ENCODE measurements at places on chromosomes 7 and 10.

DNA sequence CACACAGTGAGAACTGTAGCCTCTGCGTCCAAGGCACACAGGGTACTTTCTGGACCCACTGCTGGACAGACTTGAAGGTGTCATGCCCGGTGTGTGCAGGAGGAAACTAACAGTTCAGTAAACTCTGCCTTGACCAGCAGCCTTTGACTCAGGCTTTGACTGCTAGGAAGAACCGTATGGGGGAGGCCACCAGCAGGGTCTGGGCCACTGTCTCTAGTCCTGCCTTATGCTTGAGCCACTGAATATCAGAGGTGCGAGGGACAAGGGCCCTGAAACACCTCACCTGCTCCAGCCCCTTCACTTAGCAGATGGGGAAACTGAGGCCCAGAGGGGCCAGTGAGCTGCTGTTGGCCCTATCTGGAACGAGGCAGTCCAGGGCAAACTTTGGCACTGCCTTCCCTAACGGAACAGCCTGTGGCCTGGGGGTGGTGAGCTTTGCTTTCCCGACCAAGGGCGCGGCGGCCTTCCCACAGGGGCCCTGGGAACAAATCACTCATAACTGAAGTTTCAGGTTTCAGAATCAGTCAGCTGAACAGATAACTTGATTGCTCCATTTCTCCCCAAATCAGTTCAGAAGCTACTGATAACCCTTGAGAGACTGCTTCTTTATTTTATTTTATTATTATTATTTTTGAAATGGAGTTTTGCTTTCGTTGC is 130.0 kb downstream of the FAM53B start:
- DNase-seq = peak; percentile 73

GRCh38 chr10:63027531-63027930 is 105.6 kb upstream of the NRBF2 start:
- no peak for DNase-seq

DNA sequence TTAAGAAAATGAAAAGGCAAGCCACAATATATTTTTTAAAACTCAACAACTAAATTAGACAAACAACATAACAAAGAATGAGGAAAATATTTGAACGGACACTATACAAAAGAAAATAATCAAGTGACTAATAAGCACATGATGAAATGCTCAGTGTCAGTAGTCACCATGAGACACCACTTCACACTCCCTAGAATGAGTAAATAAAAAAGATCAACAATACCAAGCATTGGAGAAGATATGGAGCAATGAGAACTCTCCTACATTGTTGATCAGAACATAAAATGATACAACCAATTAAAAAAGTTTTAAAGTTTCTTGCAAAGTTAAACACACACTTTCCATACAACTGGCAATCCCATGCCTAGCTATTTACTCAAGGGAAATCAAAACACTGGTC is 222.2 kb downstream of the C7orf25 start:
- DNase-seq = no peak

- DNase-seq = no peak
Measured at GRCh38 chr10:46542567-46543465, 13.6 kb downstream of the GPRIN2 start.

GRCh38 chr10:3469639-3470020 is 297.0 kb upstream of the PITRM1 start:
- no peak for DNase-seq

DNA sequence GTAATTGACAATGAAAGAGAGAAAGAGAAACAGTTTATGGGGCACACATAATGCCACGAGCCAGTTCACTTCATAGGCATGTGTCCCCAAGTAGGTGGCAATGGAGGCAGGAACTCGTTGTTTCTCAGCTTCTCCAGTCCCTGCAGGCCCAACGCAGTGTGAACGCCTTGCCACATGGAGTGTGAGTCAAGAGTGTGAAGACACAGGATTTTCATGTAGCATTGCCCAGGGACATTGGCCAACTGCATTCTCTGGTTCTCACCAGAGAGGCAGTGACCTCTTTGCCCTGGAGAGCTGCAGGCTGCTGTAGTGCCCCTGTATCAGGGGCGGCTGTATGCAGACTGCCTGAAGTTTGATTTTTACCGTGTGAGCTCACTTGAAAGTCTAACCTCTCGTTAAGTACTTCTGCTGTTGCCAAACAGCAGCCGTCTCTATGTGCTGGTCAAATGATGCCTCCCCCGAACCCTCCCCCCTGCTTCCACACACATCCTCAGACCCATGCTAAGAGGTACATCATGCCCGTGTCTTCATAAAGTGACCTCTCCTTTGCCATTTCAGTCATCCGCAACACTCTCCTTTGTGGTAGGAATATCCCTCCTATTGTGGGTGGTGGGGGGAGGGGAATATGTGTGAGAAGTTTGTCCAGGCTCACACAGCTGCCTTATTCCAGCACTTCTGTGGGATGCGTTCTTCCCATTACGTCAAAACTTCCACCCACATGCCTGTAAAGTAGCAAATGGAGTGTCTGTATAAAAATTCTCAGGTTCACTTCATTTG is 12.7 kb downstream of the LRRC18 start:
- DNase-seq = no peak

DNA sequence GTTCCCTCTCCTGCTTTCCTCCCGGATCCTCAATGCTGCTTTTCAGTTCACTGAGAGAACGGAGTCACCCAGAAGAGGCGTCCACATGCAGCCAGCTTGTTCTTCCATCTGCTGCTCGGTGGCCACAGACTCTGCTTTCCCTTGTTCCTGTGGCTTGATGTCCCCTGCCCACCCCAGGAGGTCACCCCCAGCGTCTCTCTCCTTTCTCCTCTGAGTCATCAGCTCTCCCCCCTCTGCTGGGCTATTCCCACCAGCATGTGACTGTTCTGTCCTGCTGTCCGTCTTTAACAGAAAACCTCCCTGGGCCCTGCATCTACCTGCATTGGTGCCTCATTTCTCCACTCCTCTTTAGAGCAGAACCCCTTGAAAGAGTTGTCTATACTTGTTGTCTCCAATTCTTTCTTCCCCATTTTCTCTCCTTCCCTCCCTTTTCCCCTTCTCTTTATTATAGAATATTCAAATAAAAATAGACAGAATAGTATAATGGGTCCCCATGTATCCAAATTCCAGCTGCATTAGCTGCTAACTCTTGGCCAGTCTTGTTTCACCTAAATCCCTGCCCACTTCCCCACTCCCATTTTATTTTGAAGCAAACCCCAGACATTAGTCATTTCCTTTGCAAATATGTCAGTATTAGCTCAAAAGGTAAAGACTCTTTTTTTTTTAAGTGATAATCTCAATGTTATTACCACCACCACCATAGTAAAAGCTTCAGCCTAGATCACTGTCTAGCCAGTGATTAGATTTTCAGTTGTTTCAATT is 4.1 kb downstream of the ZNF282 start:
- DNase-seq = no peak

- DNase-seq = peak; percentile 57
Measured at GRCh38 chr10:2927958-2928840, 139.1 kb upstream of the PFKP start.

GRCh38 chr10:12835709-12836108 is 165.8 kb downstream of the CCDC3 start:
- DNase-seq = no peak

- DNase-seq = no peak
Measured at GRCh38 chr10:73232887-73233286, 14.2 kb downstream of the DNAJC9 start.

All from stimulated activated CD4-positive, alpha-beta T cell treated with anti-CD3 and anti-CD28 coated beads, TNF-alpha, amount 100 ng/mL, for 24 hours (primary cell).